ENCODE measurements at places on chromosomes 1 and 21.
A peak's percentile ranks its signal among the peaks of the same experiment; 100 is the strongest.

GRCh38 chr1:192497214-192497794 is 78.3 kb upstream of the RGS1 start:
- no peaks in the 10 kb centered on the region for H3K36me3 ChIP-seq
- H3K27ac ChIP-seq = no peak overlapping the region
- no peak overlapping the region for H3K4me3 ChIP-seq
- H3K27me3 ChIP-seq = peaks cover 2% of the 10 kb centered on the region
- no peak for DNase-seq

DNA sequence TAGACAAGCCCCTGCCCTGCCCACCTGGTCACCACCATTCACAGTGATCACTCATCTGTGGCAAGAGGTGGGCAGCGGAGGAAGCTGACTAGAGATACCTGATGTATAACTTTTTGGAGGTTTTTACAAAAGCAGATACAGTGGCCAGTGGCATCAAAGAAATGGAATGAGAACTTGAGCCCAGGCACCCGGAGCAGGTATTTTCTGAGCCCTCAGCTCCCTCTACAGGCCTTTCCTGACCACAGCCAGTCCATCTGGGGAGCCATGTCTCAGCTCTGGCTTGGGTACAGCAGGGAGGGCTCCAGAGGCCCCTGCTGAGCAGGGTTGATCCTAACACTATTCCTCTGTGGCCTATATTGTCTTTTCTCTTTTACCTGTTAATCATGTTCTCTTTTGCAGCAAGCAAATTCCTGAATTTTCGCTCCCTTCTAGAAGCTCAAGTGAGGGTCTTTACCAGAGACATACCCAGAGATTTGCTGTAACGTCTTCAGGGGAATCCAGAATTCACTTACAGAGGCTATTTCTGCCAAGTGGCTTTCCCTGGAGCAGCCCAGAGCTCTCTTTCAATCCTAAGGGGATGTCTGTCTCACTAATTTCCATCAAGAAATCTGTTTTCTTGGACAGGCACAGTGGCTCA is 27.3 kb downstream of the GPR157 start:
- no peak overlapping the region for H3K4me3 ChIP-seq
- H3K27ac ChIP-seq = no peak overlapping the region
- H3K4me1 ChIP-seq = no peaks in the 10 kb centered on the region

DNA sequence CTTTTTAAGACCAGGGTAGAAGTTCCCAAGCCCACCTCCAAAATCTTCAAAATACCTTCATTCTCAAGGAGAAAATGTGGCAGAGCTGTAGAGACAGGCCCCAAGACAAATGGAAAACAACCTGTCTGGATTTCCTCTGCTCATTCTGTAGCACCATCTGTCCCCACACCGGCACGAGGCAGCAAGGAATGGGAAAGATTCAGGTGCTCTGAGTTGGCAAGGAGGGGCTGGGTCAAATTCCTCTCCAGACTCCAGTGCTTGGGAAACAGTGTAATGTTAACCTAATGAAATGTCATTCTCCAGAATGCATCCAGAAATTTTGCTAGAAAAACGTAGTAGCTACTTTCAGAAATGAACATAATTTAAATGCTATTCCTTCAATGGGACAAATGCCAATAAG is 9.3 kb downstream of the PABPC4 start:
- peaks cover 31% of the 10 kb centered on the region for H3K4me1 ChIP-seq
- no peaks in the 10 kb centered on the region for H3K27me3 ChIP-seq
- H3K36me3 ChIP-seq = peaks cover 74% of the 10 kb centered on the region
- DNase-seq = no peak
- no peak overlapping the region for H3K4me3 ChIP-seq
- no peak overlapping the region for H3K27ac ChIP-seq

DNA sequence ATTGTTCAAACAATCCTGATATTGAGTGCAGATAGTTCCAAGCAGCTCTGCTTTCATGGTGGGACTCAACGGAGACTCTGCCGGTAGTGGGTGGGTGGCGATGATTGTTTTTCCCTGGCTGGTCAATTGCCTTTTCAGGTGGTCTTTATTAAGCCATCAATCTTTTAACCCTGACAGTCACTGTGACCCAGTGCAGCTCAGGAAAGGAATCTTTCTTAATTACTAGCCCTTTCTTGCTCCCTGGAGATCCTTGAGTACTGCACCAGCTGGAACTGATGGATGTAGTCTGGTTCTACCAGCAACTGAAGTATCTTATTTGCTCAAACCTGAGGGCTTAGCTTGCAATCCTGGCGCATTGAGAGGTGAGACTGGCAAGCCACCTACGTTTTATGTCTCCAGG is 196.4 kb downstream of the PLPP3 start:
- H3K4me3 ChIP-seq = no peak overlapping the region
- H3K36me3 ChIP-seq = no peaks in the 10 kb centered on the region
- no peaks in the 10 kb centered on the region for H3K27me3 ChIP-seq
- no peaks in the 10 kb centered on the region for H3K4me1 ChIP-seq
- no peak overlapping the region for H3K27ac ChIP-seq

- no peaks in the 10 kb centered on the region for H3K36me3 ChIP-seq
- H3K4me3 ChIP-seq = no peak overlapping the region
- H3K27me3 ChIP-seq = peaks cover 7% of the 10 kb centered on the region
- no peak overlapping the region for H3K27ac ChIP-seq
These were observed 3.4 kb downstream of the TRIM45 start for GRCh38 chr1:117118137-117118536.

GRCh38 chr1:61757950-61758349 is 15.7 kb downstream of the PATJ start:
- DNase-seq = no peak
- no peak overlapping the region for H3K4me3 ChIP-seq
- no peak overlapping the region for H3K27ac ChIP-seq

DNA sequence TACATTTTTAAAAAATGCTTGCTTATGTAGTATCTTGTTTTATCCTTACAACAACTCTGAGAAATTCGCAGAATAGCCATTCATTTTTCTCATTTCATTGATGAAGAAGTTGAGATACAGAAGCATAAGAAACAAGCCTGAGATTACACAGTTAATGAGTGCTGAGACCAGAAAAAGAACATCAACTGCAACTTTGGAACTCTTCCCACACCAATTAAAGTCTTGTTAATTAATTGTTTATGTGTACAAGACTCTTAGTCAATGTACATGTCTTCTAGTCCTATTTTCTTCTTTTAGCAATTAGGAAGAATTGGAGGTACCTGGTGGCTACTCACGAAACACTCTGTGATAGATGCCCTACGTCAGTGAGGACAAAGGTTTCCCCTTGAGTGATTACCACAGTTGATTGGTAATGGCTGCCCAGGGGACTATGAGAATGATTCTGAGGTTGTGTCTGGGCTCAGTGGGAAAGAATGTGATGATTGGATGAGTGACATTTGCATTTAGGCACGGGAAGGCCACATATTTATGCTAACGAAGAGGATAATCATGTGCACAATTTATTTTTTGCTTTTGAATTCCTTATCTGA is 187.4 kb upstream of the KCNK2 start:
- no peaks in the 10 kb centered on the region for H3K4me1 ChIP-seq
- peaks cover 1% of the 10 kb centered on the region for H3K27me3 ChIP-seq
- no peak overlapping the region for H3K27ac ChIP-seq
- DNase-seq = no peak

DNA sequence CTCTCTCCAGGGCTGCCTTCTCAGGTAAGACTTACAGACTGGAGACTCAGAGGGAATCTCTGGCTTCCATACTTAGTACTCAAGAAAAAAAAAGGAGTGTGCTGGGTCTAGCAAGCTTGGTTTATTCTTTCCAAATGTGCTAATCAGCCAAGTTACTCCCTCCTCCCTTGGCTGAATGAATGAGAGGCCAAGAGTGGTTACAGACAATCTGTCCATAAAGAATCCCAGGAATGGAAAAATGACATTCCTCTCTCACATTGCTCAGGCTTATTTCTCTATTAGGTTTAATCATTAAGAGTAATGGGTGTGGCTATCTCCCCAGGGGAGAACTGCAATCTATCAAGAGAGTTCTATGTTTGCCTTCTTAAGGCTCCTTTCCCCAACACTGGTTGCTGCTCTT is 547.3 kb upstream of the PLXNA2 start:
- H3K4me1 ChIP-seq = no peaks in the 10 kb centered on the region
- DNase-seq = no peak
- H3K4me3 ChIP-seq = no peak overlapping the region
- no peaks in the 10 kb centered on the region for H3K36me3 ChIP-seq
- H3K27me3 ChIP-seq = no peaks in the 10 kb centered on the region

- H3K4me1 ChIP-seq = peaks cover 26% of the 10 kb centered on the region
- H3K36me3 ChIP-seq = peaks cover 27% of the 10 kb centered on the region
- no peaks in the 10 kb centered on the region for H3K27me3 ChIP-seq
These were observed 3.7 kb downstream of the CSTB start for GRCh38 chr21:43772425-43772821.

- H3K27me3 ChIP-seq = no peaks in the 10 kb centered on the region
- DNase-seq = no peak
- no peak overlapping the region for H3K27ac ChIP-seq
- no peak overlapping the region for H3K4me3 ChIP-seq
- H3K4me1 ChIP-seq = no peaks in the 10 kb centered on the region
These were observed 123.0 kb upstream of the IGSF21 start for GRCh38 chr1:17984583-17984982.

DNA sequence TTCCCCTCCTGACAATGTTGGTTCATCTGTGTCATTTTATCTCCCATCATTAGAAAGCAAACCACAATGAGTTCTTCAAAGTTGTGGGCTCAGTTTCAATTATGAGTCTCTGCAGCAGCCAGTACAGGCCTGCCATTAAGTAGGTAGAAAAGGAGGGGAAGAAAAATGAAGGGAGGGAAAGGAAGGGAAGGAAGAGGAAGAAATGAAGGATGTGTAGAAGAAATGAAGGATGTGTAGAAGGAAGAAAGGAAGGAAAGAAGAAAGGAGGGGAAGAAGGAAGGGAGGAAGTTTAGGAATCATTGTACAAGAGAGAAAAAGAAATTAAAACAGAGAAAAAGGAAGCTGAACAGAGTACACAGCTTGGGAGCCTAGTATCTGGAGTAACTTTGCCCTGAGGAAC is 498.3 kb upstream of the DAB1 start:
- no peak for DNase-seq
- no peak overlapping the region for H3K4me3 ChIP-seq
- no peaks in the 10 kb centered on the region for H3K36me3 ChIP-seq
- H3K4me1 ChIP-seq = no peaks in the 10 kb centered on the region
- no peak overlapping the region for H3K27ac ChIP-seq

- no peak overlapping the region for H3K4me3 ChIP-seq
- H3K4me1 ChIP-seq = no peaks in the 10 kb centered on the region
- H3K27ac ChIP-seq = no peak overlapping the region
- DNase-seq = no peak
- no peaks in the 10 kb centered on the region for H3K36me3 ChIP-seq
These were observed 517.5 kb downstream of the PLPP3 start for GRCh38 chr1:56061824-56062223.

- H3K27me3 ChIP-seq = peaks cover 18% of the 10 kb centered on the region
- no peak overlapping the region for H3K4me3 ChIP-seq
- no peak for DNase-seq
- peaks cover 22% of the 10 kb centered on the region for H3K4me1 ChIP-seq
- H3K27ac ChIP-seq = no peak overlapping the region
These were observed 19.2 kb upstream of the KCNE2 start for GRCh38 chr21:34344584-34344983.

DNA sequence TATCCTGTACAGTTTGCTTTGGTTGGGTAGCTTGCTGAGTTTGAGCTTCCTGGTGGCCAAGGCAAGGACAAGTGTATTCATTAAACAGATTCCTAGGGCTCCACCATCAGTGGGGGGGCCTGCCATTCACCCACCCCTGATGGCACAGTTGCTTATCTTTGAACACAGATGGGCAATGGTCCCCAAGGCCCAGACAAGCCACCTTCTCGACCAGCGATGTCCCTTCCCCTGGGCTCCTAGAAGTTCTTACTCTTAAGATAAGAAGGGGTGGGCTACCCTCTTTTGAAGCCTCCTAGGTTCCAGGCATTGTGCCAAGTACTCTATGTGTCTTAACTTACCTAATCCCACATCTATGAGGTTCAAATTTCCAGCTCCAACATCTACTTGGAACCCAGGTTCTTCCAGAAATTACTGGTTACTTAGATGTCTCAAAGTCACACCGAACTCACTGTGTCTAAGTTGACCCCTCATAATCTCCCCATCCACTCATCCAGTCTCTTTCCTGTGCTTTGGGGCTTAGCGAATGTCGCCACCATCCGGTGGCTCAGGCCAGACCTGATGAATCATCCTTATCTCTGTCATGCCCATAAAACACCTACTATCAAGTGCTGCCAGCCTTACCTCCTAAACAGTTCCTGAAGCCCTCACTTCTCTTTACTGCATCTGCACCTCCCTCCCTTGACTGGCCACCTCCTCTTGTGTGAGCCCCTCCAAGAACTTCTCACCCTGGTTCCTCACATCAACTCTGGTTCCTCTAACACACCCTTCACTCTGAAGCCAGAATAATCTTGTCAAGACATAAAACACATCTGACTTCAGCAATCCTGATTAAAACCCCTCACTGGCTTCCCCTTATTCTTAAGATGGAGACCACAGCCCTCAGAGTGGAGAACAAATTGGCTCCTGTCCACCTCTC is 50.1 kb downstream of the KLHDC7A start:
- DNase-seq = no peak
- no peaks in the 10 kb centered on the region for H3K36me3 ChIP-seq
- no peak overlapping the region for H3K27ac ChIP-seq
- H3K4me1 ChIP-seq = no peaks in the 10 kb centered on the region
- peaks cover 8% of the 10 kb centered on the region for H3K27me3 ChIP-seq

DNA sequence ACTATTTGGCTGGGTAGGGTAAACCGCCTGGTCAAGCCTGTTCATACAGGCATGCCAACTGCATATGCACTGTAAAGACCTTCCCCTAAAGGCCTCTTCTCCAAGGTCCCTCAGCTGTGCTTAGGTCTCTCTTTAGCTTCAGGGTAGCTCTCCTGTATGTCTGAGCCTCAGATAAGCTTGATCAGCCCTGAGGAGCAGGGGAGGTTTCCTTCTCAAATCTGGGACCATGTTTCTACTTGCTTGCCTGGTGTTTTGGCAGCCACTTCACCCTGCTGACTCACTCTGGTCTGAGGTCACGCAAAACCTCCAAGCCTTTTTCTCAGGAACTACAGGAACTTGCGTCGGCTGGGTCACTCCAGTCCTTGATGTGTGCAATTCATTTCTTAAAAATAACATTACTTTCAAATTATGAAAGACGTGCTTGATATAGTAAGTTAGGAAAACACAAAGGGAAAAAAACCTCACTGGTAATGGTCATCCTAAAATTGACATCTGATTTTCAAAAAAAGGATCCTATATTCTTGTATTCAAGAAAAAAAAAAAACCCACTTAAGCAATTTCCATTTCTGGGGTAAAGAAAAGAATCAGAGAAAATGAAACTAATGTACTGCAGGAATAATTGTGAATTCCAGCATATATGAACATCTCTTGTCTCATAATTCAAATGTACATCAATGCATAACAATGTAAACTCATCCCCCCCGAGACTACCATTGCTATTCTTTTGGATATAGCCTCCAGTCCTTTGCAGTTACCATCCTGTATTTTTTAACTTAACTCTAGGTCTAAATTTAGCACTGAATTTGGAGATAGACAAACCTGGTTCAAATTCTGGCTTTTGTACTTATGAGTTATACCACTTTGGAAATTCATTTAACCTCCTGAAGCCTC is 24.8 kb upstream of the RNF19B start:
- peak overlapping the region; percentile 66 for H3K4me3 ChIP-seq
- DNase-seq = peak; percentile 61
- no peaks in the 10 kb centered on the region for H3K27me3 ChIP-seq
